ENCODE measurements at places on chromosomes 4 and X.

- no peak for DNase-seq
These were observed 160.0 kb upstream of the NAP1L5 start for GRCh38 chr4:88857588-88857987.

- no peak for DNase-seq
These were observed 26.5 kb upstream of the HERC6 start for GRCh38 chr4:88352062-88352740.

DNA sequence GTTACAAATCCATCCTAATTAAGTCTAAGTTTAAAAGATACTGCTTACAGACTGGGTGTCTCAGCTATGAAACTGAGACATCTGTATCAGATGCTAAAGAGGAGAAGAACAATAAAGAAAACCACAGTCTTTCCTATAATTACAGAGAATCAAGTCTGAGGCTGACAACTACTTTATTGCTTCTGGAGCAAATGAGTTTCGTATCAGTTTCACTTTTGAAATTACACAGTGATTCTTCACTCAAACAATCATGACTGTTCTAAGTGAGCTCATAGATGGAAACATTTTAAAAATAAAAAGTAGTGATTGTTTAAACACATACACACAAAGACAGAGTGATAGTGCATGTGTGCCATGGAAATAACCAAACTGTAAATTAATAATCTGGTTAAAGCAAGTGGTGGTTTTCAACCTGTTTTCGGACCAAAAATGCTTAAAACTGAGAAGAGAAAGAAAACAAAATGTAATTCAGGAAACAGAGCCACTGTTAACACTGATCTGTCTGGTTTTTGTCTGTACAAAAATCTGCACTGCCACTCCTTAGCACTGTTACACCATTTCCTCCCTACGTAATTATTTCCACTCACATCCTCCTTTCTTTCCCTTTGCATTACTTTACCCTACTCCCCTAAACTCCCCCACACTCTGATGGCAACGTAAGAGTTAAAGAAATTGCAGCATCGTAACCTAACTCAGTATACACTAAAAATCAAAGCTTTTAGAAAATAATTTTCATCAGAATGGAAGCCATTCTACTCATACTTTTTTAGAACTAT lies 12.5 kb downstream of the RFC1 start:
- peak; percentile 30 for DNase-seq

DNA sequence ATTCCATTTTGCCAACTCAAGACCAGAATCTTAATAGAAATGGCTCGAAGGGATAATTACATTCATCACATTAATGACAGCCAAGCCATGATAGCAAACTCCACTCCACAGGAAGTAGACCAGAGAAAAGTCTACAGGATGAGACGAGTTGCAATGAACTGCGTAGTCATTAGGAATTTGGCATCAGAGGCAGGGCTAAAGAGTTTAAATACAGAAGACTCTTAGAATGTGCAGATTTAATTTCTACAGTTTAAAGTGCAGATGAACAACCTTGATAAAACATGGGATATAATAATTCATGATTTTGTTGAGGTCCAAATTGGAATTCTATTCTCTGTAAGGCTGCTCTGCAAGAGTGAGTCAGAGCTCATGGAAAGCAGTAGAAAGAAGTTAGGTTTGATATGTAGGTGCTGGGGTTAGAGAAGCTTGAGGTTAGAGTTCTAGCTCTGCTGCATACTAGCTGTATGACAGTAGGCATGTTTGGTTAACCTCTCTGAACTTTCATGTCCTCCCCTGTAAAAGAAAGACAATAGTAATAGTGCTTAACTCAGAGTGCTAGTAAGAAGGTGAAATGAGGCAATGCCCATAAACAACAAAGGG lies 32.2 kb downstream of the LNX1 start:
- no peak for DNase-seq

- DNase-seq: peak; percentile 45
These were observed 18.6 kb downstream of the TRIM2 start for GRCh38 chr4:153222707-153223426.

DNA sequence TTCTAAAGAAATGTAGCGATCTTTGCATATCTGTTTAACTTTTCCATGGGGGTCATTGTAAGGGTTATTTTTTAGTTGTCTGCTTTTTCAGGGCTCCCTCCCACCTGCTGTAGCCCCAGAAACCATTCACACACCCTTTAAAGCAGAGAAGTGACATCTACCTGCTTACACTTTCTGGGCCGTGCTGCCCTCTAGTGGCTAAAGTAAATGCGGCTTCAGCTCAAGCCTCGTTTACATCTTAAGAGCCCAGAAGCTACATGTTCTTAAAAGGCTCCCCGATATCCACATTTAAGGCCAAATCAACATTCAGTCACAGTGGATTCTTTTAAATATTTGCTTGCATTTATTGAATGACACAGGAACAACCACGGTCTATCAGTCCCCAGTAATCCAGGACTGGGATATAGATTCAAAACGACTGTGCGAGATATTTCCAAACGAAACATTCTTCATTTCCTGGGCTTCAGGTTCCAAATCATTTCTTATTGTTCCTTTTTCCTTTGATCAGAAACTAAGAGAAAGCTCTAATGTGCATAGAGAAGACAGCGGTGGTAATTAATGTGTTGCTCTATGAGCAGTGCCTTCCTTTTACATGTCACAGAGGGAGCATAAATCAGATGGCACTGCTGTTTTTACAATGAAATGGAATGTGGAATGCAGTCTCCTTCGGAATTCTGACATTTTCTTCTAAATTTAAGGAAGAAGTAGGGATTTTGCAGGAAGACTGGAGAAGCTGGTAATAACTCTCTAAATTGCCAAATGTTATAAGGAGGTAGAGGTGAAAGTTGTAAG lies 119.9 kb downstream of the RASGEF1B start:
- DNase-seq: peak; percentile 61

- DNase-seq: no peak
These were observed 306.4 kb downstream of the PTTG2 start for GRCh38 chr4:38266616-38267015.

DNA sequence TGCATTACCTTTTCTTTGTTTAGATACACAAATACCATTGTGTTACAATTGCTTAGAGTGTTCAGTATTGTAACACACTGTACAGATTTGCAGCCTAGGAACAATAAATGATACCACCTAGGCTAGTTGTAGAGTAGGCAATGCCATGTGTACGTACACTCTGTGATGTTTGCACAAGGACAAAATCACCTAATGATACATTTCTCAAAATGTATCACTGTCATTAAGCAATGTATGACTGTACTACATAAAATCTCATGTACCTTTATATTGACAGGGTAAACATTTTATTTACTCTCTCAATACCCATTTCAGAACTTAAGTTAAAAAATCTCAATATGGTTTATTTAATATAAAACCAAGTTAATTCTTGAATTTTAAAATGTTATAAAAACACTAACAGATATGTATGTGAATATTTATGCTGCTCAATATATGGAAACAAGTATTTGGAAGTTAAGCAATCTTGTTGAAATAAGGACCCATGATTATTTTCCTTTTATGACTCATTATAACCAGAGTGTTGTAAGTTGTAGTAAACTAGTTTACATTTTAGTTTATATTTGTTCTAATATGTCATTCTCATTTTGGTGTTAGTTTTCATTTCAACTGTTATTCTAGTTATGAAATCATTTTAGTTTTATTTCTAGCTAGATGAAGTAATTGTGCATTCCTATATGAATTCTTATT lies 409.2 kb downstream of the TLL1 start:
- DNase-seq: no peak

GRCh38 chrX:15600049-15600448 lies 711 bp downstream of the ACE2 start:
- no peak for DNase-seq

DNA sequence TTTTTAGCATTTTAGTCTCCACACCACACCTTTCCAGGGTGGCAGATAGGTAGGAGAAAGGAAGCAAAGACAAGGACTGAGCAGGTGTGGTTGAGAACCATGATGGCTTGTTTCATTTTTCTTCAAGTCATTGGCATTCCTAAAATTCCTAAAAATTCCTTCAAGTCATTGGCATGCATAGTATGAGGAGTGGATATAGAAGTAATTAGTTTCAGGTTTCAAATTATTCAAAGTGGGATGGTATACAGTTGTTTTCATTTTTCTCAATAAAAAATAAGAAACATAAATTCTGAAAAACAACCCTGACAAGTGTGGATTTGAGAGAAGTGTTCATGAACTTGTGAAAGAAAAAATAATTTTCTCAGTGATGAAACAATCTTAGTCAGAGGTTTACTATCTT lies 22.3 kb upstream of the HERC3 start:
- DNase-seq: no peak

GRCh38 chr4:7890635-7891393 lies 48.8 kb downstream of the AFAP1 start:
- no peak for DNase-seq

DNA sequence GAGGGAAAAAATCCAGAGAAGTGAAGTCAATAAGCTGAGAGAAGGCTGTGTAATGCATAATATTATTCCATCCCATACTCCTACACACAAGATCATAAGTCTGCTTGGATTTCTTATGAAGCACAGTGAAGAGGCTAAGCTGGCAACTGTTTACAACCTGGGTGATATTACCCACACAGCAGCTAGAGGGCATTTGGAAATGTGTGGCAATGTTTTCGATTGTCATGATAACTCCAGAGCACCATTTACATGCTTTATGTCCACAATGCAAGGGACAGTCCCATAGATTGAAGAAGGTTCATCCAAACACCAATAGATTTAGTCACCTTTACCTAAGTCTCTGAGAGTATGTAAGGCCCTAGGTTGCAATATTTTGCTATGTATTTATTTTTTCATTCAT lies 412.2 kb downstream of the PPP3CA start:
- DNase-seq: peak; percentile 58

DNA sequence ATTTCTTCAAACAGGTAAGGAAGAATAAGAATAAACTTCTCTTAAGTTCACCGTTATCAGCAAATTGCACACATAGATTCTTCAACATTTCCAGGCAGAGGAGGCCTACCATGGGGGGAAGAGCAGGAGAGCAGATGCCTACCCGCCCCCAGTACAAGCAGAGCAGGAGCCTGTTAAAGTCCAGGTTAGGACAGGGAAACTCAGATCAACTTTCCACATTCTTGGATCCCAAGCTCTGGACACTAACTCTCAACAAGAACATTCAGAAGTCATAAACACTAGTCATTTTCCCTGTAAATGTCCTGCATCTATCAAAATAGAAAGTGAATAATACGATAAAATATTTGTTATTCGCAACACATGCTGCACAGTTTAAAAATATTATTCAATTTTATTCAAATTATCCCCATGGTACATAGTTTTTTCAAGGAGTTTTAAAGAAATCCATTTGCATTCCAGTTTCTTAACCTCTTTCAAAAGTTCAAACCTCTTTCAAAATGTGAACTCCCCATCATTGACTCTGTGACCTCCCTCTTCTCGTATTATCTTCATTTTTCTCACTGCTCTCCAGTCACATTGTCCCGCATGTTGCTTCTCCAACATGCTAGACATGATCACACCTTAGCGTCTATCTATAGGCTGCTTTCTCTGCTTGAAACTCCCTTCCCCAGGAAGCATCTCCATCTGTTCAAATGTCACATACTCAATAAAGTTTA lies 185.2 kb upstream of the NEIL3 start:
- no peak for DNase-seq

DNA sequence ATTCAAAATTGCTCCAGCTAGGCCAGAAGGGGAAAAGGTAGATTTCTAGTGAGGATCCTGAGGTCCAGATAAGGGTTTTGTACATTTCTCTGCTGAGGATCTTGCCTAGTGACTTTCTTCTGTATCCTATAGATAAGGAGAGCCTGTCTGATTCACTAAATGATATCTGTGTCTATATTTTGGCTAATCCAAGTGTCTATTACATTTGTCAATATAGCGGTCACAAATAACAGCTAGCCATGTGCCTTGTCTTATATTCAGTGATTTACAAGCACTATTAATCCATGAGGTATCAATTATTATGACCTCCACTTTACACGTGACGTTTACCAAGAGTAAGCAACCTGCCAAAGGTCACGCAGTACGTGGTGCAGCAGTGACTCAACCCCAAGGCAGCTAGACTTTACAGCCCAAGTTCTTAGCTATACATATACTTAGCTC lies 41.6 kb downstream of the TMEM165 start:
- no peak for DNase-seq

DNA sequence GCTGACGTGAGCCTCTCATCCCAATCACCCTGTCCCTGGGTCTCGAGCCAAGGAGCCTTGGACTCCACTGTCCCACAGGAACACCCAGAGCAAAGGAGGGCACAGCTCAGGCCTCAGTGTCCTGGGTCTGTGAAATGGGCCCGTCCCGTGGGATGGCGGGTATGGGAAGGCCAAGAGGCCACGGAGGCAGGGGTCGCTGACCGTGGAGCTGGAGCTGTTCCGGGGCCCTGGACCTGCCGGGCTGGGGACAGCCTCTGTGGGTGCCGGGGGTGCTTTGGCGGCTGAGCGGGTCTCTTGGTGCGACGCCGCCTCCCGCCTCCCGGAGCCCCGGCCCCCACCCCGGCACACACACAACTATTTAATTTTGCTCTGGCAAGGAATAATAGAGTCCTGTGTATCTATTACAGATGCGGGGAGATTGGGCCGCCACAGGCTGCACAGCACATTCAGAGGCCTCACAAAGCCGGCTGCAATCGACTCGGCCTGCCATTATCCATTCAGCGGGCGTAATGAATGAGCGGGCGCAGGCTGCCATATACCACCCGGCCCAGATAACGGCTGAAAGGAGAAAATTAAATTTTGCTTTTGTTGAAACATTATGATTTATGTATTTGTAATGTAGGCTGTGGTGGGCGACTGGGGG lies 83.9 kb upstream of the NKX1-1 start:
- DNase-seq: no peak

GRCh38 chr4:27019766-27020165 lies 159.1 kb downstream of the STIM2 start:
- no peak for DNase-seq

GRCh38 chrX:38970074-38970473 lies 168.8 kb downstream of the MID1IP1 start:
- DNase-seq: no peak

- no peak for DNase-seq
These were observed 1042.9 kb downstream of the ARAP2 start for GRCh38 chr4:35201403-35201802.

DNA sequence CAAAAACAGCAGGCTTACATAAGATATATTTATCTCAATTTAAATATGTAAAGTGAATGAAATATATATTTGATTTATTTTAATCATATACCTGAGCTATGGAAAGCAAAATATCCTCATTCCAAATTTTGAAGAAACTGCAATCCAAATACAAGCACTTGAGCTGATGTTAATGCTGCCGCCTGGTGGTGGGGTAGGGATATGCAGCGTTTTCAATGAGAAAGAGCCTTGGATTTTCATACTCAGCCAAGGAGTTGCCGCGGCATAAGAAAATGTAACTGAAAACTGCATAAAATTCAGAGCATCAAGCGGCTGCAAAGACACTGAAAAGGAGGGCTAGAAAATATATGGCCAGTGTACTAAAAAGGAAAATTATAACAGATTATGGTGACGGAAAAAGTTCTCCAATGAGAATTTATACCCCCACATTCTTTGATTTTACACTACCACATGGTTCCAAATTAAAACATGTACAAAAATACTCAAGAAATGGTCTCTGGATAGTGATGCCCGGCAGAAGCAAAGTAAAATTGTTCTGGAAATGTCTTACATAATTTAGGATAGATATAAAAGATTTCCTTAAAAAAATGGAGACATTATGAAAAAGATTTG lies 660.3 kb upstream of the PITX2 start:
- peak; percentile 81 for DNase-seq

- DNase-seq: no peak
These were observed 46.3 kb upstream of the HUWE1 start for GRCh38 chrX:53732797-53733196.

Data from Kasumi-1 (cell line).